ENCODE measurements at places on chromosomes 1 and 21.

- no peak for DNase-seq
Observed at GRCh38 chr1:110786802-110787327, 86.1 kb upstream of the CD53 start.

GRCh38 chr1:167060141-167061072 lies 29.8 kb downstream of the GPA33 start:
- DNase-seq: no peak

DNA sequence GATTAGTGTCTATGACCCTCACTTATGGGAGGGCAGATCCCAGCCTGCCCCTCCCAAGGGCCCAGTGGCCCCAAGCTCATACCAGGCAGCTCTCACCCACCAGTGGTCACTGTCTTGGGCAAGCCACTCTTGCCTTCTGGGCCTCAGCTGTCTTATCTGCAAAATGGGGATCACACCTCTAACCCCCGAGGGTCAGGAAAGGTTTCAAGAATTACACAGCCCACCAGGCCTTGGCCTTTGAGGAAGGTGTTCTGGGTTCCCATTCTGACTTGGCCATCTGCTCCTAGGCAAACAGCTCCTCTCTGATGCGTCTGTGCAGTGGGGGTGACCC lies 16.8 kb downstream of the RUNX3 start:
- no peak for DNase-seq

DNA sequence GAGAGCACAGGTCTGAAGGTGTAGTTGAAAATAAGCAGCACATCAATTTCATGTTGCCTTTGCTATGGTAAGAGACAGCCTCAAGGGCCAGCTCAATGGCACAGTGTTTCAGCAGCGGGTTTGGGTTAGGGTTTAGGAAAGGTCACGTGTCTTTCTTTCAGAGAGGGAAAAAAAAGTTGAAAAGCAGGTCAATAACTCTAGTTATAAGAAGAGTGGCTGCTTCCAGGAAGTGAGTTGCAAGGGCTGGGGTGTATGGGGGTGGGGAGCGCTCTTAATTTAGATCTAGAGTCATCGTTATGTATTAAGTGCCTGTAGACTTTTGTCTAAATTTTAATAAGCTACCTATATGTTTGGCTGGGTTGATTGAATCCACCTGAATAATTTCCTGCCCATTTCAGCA lies 118.5 kb upstream of the SPAG17 start:
- no peak for DNase-seq
